ENCODE measurements at places on chromosomes 16 and 17.

DNA sequence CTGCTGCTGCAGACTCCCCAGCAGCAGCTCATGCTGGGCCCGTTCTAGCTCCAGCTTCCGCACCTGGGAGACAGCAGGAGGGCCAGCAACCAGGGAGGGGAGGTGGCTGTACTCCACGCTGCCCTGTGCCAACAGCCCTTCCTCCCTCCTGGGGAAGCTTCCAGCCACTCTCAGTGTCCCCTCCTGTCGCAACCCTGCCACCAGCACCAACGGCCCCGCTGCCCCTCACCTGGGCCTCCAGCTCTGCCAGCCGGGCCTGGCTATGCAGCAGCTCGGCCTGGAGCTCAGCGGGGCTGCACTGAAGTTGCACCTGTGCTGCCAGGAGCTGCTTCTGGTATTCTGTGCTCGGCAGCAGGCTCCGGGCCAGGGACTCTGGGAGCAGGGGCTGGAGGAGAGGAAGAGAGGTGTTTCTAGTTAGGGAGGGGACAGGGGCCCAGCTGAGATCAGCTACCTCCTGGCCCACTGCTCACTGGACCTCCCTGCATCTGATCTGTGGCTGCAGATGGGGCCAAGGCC lies 15.4 kb upstream of the MRPL38 start:
- DNase-seq = no peak

DNA sequence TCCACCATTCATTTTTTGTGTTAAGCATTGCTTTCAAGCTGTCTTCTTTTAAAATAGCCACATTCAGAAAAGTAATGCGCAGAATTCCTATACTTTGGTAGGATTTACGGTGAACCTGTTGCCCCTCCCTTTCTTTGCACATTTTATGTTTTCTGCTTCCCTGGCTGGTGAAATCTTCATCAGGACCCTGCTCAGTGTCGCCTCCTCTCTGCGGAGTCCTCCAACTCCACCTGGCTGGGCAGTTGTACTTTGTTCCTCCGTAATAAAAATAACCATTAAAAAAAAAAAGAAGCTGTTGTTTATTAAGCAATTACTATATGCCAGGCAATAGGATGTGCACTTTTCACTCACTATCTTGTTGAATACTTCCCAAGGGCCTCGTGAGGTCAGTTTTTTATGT lies 2.9 kb downstream of the UMOD start:
- no peak for DNase-seq

- DNase-seq = no peak
Observed at GRCh38 chr16:30786936-30787612, at the start of gene ZNF629. Gene ZNF629, minus strand, starts transcription at chr16:30787205. Its CDS starts 2,723 bp downstream, at chr16:30784482.

DNA sequence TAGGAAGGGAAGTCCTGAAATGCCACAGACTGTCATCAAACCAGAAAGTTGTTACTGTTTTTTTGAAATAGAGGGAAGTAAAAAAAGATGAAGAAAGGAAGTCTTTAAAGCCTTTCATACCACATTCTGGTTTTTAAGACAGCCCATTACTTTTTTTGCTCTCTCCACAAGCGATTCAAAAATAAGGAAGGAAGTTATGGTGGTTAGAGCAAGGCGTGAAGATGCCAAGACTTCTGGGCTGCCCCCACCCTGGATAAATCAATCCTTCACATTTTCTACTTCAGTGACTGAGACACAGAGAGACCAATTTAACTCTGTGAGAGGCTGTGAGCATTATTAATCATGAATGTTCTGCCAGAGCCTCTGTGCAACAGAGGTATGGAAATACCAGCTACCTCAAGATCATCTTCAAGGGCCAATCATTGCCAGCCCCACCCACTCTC lies 82.3 kb upstream of the BCAR1 start:
- DNase-seq = no peak

GRCh38 chr16:10879681-10880589 lies 2.9 kb downstream of the CIITA start:
- DNase-seq = no peak

DNA sequence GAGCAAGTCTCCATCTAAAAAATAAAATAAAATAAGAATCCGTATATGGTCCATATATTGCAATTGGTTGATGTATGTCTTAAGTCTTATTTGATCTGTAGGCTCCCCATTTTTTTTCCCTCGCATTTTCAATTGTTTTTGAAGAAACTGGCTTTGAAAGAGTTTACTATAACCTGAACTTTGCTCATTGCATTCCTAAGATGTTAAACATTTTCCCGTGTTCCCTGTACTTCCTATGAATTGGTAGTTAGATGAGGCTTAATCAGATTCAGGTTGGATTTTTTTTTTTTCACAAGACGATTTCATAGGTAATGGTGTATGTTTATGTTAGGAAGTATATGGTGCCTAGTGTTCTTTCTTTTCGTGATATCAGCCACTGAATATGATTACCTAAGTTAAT lies 3.3 kb downstream of the LRRC36 start:
- DNase-seq = no peak

GRCh38 chr16:1640261-1640941 lies 28.2 kb downstream of the CRAMP1 start:
- no peak for DNase-seq

GRCh38 chr17:57067162-57067561 lies 17.9 kb upstream of the AKAP1 start:
- no peak for DNase-seq

- DNase-seq = no peak
Observed at GRCh38 chr16:80437707-80438106, 103.1 kb upstream of the DYNLRB2 start.

DNA sequence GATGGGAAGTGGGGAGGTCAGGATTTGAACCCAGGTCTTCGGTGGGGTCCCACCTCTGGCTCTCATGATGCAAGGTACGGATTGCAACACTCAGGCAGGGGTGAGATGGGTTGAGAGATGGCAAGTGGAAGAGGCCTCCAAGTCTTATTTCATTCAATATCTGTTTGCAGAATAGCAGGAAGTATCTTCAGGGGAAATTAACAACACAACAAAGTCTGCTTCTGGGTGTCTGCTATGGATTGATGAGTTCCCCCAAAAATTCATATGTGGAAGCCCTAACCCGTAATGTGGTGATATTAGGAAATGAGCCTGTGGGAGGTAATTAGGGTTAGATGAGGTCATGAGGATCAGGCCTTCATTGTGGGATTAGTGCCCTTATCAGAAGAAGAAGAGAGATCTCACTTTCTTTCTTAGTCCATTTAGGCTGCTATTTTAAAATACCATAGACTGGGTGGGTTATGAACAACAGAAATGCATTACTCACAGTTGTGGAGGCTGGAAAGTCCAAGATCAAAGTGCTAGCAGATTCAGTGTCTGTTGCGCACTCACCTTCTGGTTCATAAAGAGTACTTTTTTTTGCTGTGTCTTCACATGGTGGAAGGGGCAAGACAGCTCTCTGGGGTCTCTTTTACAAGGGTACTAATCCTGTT lies 4.4 kb upstream of the CD300H start:
- no peak for DNase-seq

DNA sequence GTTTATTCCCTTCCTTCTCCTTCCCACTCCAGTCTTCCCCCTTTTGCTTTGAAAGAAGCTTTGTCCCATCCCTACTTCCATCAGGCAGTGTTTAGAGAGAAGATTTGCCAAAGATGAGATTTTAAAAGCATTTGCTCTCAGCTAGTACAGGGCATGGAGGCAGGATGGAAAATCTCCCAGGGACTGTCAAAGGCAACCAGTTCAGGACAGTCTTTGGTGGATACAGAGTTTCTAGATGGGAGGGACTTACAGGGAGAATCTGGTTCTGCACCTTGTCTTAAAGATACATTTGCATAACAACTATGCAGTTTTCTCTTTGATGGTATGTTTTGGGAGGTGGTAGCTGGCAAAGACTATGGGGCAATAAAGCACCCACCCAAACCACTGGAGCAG lies 26.2 kb downstream of the CHD9 start:
- DNase-seq = no peak

DNA sequence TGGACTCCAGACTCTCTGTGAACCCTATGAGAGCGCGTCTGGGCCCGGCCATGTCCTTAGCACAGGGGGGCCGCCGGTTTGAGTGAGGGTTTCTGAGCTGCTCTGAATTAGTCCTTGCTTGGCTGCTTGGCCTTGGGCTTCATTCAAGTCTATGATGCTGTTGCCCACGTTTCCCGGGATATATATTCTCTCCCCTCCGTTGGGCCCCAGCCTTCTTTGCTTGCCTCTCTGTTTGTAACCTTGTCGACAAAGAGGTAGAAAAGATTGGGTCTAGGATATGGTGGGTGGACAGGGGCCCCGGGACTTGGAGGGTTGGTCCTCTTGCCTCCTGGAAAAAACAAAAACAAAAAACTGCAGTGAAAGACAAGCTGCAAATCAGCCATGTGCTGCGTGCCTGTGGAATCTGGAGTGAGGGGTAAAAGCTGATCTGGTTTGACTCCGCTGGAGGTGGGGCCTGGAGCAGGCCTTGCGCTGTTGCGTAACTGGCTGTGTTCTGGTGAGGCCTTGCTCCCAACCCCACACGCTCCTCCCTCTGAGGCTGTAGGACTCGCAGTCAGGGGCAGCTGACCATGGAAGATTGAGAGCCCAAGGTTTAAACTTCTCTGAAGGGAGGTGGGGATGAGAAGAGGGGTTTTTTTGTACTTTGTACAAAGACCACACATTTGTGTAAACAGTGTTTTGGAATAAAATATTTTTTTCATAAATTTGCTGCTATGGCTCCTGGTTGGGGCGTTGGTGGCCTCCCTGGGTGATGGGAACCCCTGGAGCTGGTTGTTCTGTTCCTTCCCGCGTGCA lies 23.1 kb downstream of the STAT5A start:
- no peak for DNase-seq

GRCh38 chr17:78748048-78748729 lies 33.9 kb downstream of the CYTH1 start:
- no peak for DNase-seq

DNA sequence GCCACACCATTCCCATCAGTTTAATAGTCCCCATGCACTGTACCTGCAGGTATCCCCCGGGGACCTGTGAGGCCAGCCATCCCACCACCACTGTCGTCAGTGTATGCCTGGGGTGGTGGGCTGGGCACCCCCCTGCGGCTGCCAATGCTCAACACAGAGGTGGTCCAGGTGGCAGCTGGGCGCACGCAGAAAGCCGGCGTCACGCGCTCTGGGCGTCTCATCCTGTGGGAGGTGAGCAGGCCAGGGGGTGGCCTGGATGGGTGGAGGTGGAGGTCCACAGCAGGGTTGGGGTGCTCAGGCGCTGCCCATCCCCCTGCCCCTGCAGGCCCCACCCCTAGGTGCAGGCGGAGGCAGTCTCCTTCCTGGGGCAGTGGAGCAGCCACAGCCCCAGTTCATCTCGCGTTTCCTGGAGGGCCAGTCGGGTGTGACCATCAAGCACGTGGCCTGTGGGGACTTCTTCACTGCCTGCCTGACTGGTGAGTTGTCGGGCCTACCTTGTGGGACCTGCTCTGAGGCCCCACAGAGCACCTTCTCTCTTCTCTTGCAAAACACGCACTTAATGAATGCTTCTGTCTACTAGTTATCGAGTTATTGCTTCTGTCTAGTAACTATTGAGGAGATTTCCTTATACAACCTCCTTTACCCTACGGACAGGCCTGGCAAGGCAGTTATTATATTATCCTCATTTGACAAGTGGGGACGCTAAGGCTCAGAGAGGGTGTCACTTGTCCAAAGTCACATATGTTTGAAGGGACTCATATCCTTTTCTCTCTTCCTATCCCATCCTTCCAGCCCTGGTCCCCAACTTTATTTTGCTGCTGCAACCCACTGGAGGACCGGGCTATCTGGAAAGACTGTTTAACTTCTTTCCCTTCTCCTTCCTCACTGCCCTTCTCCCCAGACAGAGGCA lies 5.8 kb upstream of the TRAF4 start:
- no peak for DNase-seq

DNA sequence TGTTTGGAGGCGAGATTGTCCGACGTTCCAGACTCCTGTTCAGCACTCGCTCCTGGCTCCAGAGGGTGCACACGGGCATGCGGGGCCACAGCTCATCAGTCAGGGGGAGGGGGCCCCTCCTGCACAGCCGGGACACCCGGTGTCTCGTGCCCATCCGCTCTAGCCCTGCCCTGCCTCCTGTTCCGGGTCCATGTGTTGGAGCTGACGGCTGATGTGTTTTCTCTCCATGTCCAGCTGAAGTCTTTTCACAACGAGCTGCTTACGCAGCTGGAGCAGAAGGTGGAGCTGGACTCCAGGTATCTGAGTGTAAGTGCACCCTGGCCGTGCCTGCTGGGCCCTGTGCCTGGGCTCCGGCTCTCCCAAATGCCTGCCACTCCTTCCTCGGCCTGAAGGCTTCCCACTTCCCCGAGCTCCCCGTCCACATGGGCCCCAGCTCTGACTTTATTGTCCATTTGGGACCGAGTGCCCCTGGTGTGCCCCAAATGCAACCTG lies 50.5 kb downstream of the BAIAP2 start:
- DNase-seq = no peak

DNA sequence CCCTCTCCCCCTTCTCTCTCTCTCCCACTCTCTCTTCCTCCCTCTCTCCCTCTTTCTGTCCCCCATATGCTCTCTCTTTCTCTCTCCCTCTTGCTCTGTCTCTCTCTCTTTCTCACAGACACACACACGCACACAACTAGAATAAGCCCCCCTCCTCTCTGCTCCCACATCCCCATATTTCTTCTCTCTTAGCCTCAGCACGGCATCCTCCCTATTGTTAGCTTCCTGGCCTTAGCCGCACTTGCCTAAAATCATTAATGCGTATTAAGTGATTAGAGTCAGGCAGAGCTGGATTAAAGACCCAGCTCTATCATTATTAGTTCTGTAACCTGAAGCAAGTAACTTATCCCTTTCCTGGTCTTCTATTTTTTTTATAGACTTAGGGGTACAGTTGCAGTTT lies 319.0 kb upstream of the C16orf82 start:
- DNase-seq = no peak

GRCh38 chr16:88048985-88049384 lies 97.8 kb downstream of the BANP start:
- DNase-seq = no peak

DNA sequence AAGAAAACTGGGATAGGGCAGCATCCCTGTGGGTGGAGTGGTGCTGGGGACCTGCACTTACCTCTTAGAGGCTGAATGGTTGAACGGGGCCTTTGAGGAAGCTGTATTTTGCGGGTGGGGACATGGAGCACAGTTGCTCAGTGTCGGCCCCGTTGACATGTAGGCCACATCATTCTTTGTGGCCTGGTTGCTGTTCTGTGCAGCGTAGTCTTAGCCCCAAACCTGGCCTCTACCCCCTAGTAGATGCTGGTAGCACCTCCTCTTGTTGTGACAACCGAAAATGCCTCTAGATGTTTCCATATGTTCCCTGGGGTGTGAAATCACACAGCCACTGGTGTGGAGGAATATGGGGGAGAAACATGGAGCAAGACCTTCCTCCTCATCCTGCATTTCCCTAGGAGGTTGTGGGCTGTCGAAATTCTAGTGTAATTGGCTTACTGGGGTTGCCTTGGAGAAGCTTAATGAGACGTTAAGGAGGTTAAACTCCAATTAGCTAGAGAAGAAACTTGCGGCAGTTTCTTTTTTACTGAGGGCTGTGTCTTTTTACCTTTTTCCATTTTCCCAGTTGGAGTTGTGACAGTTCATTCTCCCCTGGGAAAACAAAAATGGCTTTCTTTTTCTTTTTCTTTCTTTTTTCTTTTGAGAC lies 9.4 kb downstream of the ABCC1 start:
- no peak for DNase-seq

GRCh38 chr16:17309510-17309909 lies 161.2 kb downstream of the XYLT1 start:
- DNase-seq = no peak
